ENCODE measurements at places on chromosomes 2 and 18. TPM values are rescaled to one million over a fixed set of nuclear protein-coding genes. Genes with fewer than 3 reads are reported as not detected.

Gene OTOS
- total RNA-seq: not detected

Gene CRYGD
- total RNA-seq: not detected

Gene CPLX4
- not detected for total RNA-seq

Gene LHCGR
- not detected for total RNA-seq

All from uterine smooth muscle cell (primary cell).